ENCODE measurements at places on chromosomes 1 and 21.
A peak's percentile ranks its signal among the peaks of the same experiment; 100 is the strongest.

DNA sequence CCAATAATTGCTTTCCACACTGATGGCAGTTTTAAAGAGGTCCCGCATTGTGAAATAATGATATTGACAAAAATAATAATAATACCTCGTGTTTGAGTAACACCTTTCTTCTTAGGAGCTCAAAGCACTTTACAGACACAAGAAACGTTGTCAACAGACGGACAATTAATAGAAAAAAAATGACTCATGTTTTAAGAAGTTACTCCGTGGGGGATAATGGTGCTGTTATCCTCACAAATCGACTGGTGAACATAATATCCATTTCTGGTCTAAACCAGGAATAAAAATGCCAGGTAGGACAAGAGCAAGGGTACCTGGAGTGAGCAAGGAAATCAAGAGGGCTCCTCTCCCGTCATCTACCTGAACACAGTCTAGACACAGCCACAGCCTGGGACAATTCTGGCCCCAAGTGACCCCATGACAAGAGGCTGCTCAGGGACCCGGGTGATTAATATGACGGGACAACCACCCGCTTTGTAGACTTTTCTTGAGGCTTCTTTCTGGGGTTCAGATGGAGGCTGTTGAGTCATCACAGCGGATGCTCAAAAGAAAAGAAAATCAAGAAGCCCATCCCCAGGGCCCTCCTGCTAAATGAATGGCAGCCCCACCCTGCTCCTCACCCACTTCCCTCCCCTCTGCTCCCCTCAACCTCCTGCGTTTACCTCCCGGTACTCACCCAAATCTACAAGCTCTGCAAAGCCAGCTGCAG is 146.2 kb upstream of the IRF2BP2 start:
- DNase-seq: no peak

DNA sequence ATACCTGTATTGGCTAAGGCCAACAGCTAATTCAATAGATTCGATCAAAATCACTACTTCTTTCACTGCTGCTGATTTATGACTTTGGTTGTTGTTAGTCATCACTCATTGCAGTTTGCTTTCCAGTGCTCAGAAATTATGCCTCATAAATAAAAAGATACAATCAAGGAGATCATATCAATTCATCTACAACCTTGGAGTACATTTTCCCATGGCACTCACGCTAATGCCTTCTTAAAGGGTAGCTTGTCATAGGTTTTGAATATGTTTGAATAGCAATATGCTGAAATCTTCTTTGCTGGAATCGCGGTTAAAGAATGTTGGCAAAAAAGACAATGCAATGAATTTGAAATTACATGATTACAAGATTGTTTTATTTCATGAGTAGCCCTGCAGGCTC is 89.9 kb downstream of the KCTD3 start:
- no peak for DNase-seq

DNA sequence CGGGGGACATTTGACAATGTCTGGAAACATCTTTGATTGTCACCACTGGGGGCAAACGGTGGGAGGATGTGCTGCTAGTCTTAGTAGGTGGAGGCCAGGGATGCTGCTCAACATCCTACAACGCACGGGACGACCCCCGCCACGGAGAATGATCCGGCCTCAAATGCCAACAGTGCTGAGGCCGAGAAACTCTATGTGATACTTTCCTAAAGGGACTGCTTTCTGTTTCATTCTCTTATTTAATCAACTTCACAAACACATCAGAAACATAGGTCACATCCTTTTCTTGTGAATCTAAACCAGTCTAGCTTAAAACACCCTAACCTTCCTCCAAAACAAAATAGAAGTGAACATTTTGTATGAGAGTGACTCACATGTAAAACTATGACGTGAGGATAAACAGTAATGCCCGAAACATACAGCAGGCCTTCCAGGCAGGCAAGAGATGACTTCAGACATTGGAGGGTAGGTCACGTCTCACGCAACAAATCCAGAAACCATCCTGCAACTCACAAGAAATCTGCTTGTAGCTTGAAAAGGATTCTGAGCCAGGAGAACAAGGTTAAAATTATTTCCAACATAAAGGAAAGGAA is 37.2 kb upstream of the ETS2 start:
- DNase-seq: peak; percentile 58

- no peak for DNase-seq
These were observed 19.6 kb downstream of the OLIG1 start for GRCh38 chr21:33089395-33090119.

- peak; percentile 36 for DNase-seq
These were observed 165.8 kb upstream of the EDN2 start for GRCh38 chr1:41650028-41650880.

GRCh38 chr1:151907363-151908139 is 1.8 kb downstream of the THEM4 start:
- DNase-seq: no peak

DNA sequence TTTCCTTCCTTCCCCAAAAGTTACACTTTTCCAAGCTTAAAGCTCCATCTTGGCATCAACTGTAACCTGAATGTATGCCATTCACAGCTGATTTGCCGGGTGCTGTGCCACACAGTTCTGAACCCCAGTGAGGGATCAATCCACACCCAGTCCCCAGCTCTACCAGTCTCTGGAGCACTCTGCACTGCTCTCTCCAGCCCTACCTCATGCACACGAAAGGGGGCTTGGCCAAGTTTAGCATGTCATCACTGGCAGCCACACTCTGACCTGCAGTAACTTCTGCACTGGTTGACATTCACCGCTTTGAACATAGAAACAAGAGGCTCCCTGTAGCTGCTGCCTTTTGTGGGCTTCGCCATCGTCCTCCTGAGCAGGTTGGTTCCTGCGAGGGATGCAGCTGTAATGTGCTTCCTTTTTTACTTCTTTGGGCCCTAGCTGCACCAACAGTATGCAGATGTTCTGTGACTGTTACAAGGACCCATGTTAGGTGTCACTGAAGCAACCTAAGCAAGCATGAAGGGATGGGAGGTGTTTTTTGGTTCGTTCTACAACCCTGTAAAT is 135.4 kb upstream of the SLC44A3 start:
- no peak for DNase-seq

GRCh38 chr1:111938123-111938522 is 51.3 kb downstream of the KCND3 start:
- no peak for DNase-seq

GRCh38 chr1:11479375-11479979 is 522 bp downstream of the DISP3 start:
- DNase-seq: no peak

DNA sequence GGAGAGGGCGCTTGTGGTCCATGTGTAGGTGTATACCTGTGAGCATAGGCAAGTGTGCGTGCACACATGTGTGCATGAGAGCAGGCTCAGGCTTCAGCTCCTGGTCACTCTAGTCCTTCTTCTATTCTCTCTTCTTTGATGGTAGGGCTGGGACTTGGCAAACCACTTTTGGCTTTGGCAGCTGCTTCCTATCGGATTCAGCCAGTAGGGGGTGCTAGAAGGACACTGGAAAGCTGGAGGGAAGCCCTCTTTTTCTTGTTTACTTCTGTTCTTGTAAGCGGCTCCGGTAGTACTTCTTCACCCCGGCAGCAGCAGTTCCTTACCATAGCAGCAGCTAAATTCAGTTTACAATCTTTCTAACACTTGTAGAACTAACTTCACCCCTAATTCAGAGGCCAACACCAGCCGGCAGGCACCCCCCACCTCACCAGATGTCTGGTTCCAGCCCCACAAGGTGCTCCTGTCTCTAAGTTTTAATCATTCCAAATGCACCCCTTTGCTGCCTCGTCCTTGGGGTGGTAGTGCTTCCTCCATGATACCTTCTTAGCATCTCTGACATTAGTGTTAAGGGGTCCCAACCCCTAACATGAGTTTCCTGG is 25.1 kb downstream of the NENF start:
- peak; percentile 46 for DNase-seq

GRCh38 chr1:233635765-233636502 is 22.0 kb downstream of the KCNK1 start:
- DNase-seq: no peak

- DNase-seq: no peak
These were observed 176.8 kb upstream of the SYT6 start for GRCh38 chr1:114330451-114330983.

DNA sequence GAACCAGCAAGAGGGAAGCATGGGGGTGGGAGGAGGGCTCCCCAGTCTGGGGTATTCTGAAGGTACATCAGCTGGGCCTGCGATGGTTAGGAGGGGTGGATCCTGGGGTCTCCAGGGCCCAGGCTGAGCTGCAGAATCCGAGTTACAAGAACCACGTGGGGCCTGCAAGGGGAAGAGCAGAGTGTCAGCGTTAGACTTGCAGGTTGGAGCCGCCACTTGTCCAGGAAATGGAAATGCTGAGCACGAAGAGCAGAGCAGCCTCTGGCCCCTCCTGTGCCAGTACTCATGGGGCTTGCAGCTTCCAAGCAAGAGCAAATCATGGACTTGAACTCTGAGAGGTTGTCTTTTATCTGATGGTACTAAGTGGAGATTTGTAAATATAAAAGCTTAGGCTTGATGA is 47.5 kb upstream of the COL6A1 start:
- no peak for DNase-seq

GRCh38 chr21:31503467-31503866 is 156.0 kb upstream of the SOD1 start:
- no peak for DNase-seq

All from stimulated activated CD4-positive, alpha-beta T cell treated with anti-CD3 and anti-CD28 coated beads, Interleukin-4, amount 100 ng/mL, for 4 hours (primary cell).